Cardiac septum (tissue), 1 donor: ENCODE measurements at places on chromosomes 5 and 9. TPM values are rescaled to one million over a fixed set of nuclear protein-coding genes. Genes with fewer than 3 reads are reported as not detected.

The CCL27 gene
- not detected for total RNA-seq

The FOXD4L3 gene
- not detected for total RNA-seq

The SPEF2 gene
- 2.2 TPM for total RNA-seq

The SOHLH1 gene
- total RNA-seq = not detected

The ROPN1L gene
- 0.43 TPM for total RNA-seq

The CDHR2 gene
- total RNA-seq = 0.51 TPM

The NUTM2G gene
- total RNA-seq = not detected

The NPR3 gene
- 44.6 TPM for total RNA-seq

The C9orf153 gene
- not detected for total RNA-seq
